ENCODE measurements at places on chromosomes 3 and 15.

DNA sequence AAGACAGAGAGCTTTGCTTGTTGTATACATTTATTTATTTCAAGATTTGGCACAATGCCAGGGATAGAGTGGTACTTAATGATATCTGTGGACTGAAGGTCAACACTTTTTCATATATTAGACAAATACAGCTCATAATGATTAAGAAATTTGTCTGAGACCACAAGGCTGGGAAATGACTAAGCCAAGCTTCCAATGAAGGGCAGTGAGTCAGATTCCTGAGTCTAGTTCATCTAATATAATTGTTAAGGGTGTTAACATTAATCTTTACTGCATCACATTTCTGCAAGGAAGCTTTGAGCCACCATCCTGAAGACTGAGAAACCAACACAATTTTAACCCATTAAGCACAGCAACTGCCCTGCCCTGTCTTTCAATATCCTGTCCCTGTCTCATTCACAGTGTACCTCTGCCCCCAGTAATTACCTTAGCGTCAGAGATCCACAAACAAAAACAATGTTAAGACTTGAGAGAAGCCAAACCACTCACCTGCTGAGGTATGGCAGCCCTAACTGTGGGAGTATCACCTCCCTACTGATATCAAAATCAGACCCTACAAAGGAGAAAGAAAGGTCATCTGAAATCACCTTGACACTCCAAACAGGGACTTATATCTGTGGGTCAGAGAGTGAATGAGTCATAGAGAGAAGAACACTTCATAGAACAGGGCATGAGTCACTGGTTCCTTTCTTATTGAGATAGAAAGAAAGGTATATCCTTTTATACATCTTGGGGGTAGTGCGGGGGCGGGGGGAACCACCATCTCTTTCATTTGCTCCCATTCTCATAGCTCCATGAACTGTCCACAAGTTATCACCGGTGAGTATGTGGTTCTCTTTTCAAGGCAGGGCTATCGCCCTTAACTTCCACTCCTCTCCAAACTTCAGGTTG is 74.7 kb downstream of the MAGI1 start:
- DNase-seq = no peak

DNA sequence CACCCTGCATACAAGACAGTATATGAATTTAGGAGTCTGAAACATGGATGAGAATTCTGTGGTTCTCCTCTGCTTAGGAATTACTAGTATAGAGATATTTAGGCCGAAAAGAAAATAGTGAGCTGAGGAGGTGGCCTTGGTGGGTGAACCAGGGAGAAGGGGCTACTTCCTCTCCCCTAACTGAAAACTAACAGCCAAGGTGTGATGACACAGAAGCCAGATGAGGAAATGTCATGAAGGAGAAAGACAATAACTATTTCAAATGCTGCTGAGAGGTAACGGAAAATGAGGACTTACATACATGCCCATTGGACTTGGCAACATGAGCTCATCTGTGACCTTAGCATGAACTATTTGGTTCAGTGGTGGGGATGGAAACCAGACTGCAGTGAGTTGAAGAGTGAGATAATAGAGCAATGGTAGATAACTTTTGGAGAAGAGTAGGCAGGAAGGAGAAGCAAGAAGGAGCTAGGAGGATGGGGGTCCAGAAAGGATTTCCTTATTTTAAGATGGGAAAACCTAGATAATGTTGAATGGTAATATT is 114.4 kb upstream of the TSPAN3 start:
- DNase-seq = no peak

GRCh38 chr3:172138792-172139507 is 99.6 kb downstream of the FNDC3B start:
- DNase-seq = no peak

GRCh38 chr3:170075441-170076091 is 37.8 kb downstream of the GPR160 start:
- DNase-seq = no peak

DNA sequence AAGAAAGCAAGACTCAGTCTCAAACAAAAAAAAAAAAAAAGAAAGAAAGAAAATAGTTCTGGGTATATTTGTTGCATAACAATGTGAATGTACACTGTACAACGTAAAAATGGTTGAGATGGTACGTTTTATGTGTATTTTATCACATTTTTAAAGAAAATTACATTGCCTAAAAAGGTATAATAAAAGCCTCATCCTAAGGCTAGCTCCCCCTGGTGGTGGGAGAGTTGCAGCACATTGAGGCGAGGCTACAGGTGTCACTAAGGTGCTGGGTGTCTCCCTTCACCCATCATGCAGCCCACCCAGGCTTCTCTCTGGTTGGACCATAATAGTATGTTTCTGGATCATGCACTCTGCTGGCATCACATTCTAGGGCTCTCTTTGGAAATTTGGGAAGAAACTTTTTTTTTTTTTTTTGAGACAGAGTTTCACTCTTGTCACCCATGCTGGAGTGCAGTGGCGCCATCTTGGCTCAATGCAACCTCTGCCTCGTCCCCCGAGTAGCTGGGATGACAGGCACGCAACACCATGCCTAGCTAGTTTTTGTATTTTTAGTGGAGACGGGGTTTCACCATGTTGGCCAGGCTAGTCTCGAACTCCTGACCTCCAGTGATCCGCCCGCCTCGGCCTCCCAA is 12.4 kb upstream of the RAB11A start:
- no peak for DNase-seq

- DNase-seq = no peak
Observed at GRCh38 chr3:145639003-145639606, 521.9 kb downstream of the PLOD2 start.

- DNase-seq = no peak
Observed at GRCh38 chr3:17820704-17821103, 78.3 kb upstream of the TBC1D5 start.

DNA sequence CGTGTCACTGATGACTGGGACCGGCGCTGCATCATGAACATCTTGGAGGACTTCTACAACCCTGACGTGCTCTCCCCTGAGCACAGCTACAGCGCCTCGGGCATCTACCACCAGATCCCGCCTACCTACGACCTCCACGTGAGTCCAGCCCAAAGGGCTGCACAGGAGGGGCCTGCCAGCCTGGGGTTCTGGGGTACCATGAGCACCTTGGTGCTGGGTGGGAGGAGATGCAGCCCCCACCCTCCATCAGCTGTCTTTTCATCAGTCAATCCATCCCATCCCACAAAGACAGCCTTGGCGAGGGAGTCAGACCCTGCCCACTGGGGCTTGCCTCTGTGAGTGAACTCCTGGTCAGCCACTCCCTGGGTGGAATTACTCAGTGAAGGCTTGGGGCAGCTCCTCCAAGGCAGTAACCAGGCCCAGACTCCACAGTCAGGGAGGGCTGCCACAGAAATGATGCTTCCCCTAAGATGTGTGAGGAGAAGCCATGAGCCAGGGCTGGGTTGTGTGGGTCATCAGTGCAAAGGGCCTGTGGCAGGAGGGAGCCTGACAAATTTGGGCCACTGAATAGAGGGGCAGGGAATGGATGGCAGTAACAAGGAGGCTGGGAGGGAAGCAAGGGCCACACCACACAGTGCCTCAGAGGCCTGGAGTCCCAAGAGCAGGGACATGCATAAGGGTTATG is 47.9 kb downstream of the SEMA3G start:
- DNase-seq = no peak

- DNase-seq = no peak
Observed at GRCh38 chr15:69415381-69415780, 1.2 kb downstream of the KIF23 start.

DNA sequence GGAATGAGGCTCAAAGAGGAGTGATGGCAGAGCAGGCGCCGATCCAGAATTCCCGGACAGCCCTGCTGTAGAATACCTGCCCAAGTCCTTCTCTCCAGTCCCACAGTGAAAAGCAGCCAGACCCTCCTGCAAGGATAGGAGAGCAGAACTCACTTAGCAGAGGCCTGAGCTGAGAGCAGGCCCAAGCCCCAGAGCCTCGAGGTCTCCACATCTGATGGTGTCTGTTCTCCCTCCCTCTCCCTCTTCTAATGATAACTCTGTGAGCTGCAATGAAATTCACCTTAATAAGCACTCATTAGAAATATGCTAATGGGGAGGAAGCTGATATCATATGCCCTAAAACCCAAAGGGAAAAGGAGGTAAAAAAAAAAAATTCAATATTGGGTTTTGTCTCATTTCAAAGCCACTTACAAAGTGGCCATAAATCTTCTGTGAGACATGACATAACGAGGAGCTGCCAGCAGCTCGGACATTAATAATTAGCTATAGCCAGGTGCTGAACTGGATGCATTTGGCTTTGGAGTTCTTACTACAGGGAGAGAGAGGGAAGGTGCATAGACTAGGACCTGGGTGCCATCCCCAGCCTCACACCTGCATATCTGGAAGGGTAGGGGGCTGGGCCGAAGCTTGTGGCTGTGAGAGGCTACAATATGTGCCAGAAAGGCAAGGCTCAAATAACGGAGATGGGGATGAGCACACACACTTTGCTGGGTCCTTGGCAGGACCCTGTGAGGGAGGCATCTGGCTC is 108.4 kb downstream of the MEGF11 start:
- no peak for DNase-seq

GRCh38 chr3:8579096-8579495 is 65.5 kb downstream of the SSUH2 start:
- no peak for DNase-seq

- DNase-seq = no peak
Observed at GRCh38 chr3:67075295-67075694, 77.2 kb downstream of the KBTBD8 start.

- DNase-seq = no peak
Observed at GRCh38 chr3:127089486-127090145, 103.3 kb upstream of the PRR23E start.

- DNase-seq = no peak
Observed at GRCh38 chr15:42157981-42158765, 1.7 kb upstream of the PLA2G4F start.

DNA sequence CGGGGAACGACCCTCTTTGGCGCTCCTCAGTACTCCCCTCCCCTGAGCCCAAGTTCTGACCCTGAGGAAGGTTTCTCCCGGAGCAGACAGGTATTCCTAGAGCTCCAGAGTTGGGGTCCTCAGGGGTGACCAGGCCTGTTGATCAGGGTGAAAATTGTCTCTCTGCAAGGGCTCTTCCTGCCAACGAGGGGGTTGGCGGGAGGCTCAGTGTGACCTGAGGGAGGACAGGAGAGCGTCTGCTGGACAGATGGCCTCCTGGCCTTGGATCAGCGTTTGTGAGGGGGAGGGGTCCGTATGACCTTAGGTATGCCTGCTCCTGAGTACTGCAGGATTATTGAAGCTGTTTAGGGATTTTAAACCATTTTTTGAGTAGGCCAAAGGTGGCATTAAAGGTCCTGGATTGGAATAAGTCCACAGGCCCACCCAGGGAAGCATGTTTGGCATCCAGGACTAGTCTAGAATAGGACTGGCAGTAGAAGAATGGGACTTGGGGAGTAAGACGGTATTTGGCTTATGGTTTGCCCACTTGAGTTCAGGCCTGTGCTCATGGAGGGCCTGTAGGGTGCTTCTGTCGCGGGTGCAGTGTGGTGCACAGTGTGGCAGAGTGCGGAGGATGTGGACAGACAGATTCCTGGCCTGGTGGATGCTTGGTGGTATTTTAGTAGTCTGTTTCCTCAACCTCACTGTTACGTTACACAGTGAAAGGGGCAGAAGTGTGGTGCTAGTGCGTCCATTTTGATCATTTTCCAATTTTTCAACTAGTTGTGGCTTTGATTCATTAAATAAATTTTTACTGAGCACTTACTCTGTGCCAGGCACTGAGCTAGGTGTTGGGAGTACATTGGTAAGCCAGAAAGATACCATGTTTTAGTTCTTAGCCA is 959 bp downstream of the ZNF592 start:
- peak; percentile 10 for DNase-seq

- DNase-seq = no peak
Observed at GRCh38 chr15:85312486-85312885, 67.9 kb upstream of the AKAP13 start.

- DNase-seq = no peak
Observed at GRCh38 chr3:175749981-175750380, 890.8 kb downstream of the NAALADL2 start.

DNA sequence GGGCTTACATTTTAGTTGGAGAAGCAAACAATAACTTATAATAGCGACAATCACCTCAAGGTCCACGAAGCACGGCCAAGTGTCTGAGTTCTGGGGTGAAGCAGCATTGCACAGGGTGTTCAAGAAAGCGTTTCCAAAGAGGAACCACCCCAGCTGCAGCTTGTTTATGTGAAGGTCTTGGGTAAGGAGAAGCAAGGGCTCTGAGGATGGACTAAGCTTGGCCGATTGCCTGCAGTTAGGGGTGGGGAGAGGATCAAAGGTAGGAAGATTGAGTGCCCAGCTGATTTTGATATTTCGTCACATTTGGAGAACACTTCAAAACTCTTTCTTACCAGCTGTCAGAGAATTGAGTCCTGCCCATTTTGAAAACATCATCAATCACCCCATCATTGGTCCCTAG is 321.6 kb upstream of the DNAJC19 start:
- DNase-seq = no peak

DNA sequence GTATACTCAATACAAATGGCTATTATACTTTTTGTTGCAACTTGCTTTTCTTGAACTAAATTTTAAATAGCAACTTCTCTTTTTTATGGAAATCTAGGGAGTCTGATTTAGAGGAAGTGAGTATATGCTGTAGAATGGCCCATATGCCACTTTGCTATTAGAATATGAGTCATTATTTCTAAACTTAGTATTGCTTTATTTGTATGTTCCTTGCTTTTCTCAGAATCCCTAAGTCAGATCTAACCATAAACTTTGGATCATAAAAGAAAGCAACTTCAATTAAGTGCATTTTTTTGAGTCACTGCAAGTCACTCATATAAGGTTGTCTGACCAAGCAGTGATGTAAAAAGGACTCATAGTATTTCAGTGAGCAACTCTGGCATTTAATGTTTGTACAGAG is 17.5 kb upstream of the SPTSSB start:
- DNase-seq = no peak

GRCh38 chr15:62975515-62975914 is 67.0 kb upstream of the TPM1 start:
- DNase-seq = no peak

- DNase-seq = no peak
Observed at GRCh38 chr3:89186456-89186855, 79.0 kb downstream of the EPHA3 start.

GRCh38 chr15:84778194-84778593 is 29.8 kb downstream of the ZNF592 start:
- no peak for DNase-seq

DNA sequence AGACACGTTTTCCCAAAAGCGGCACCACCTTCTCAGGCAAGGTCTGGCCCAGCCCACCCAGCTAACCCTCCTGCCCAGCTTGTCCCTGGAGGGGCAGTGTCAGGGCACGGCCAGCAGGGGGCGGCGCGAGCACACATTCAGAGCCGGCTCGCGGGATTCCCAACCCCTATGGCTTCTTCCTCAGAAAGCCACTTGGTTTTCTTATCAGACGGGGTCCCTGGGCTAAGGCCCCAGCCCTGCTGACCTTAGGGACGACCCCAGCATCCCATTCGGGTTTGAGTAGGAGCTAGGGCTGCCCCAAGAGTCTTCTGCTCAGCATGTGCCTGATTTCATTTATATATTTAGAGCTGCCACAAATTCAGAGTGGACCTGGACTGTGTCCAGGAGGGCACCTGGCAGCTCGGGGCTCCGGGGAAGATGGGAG is 14.5 kb downstream of the RLBP1 start:
- peak; percentile 41 for DNase-seq

Data from activated gamma-delta T cell (primary cell).